ENCODE measurements at places on chromosomes 7 and 10. TPM values are rescaled to one million over a fixed set of nuclear protein-coding genes. Genes with fewer than 3 reads are reported as not detected.

DNA sequence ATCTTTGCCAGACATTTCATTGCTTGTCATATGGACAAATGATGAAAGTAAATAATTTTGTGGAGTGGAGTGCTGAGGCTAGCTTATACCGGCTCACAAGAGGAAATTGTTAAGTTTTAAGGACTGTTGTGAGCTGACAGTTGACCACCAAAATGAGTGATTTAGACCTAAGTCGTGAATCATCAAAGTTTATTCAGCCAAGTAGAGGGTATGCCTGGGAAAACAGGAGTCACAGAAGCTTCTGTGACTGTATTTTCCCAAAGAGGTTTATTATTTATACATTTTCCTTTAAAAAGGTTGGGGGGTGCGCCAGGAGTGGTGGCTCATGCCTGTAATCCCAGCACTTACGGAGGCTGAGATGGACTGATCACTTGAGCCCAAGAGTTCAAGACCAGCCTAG lies 21.8 kb downstream of the MRPS24 start:
- DNase-seq = peak; percentile 79

- no peak for DNase-seq
Measured at GRCh38 chr10:24528946-24529345, 194.7 kb downstream of the ARHGAP21 start.

DNA sequence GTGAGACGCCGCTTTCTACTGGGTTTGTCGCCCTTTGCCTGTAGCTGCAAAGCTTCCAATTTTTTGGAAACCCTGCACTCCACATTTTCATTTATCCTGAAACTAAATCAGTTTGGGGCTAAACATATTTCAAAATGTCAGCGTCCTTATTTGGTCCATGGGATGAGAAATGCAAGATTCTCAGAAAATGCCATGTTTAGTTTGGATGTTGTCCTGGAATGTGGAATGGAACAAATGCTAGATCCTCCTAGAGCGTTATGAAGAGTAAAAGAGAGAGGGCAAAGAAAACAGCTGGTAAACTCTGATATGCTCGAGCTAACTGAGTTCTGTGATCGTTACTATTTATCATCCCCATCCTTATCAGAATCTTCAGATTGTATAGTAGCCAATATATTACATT lies 236.9 kb downstream of the KLF6 start:
- no peak for DNase-seq

DNA sequence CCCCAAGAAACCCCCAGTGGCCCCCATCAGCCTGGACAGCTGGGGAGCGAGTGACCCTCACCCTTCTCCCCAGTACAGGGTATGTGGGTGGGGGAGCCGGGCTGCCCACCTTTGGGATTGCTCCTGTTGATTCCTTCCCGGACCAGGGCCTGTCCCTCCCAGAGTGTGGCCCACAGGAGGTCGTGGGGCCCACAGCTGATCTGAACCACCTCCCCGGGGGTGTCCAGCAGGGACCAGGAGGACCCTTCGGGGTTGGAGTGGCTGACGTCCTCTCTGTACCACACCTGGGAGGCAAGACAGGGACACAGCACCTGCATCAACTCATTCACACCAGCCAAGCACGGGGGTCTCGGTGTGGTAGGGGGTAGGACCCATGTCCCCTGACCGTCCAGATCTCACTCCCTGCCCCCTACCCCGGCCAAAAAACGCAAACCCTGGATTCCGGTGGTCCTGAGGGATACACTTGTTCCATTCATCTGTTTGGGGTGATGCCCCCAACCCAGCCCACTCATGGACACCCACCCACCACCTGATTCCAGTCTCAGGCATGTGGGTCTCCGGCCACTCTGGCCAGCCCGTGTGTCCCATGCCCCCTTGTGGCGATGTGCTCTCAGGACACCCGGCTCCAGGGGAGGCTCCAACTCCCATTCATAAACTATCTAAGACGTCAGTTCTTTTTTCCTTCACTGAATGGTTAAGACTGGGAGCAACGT lies 10.9 kb downstream of the TECPR1 start:
- DNase-seq = no peak

DNA sequence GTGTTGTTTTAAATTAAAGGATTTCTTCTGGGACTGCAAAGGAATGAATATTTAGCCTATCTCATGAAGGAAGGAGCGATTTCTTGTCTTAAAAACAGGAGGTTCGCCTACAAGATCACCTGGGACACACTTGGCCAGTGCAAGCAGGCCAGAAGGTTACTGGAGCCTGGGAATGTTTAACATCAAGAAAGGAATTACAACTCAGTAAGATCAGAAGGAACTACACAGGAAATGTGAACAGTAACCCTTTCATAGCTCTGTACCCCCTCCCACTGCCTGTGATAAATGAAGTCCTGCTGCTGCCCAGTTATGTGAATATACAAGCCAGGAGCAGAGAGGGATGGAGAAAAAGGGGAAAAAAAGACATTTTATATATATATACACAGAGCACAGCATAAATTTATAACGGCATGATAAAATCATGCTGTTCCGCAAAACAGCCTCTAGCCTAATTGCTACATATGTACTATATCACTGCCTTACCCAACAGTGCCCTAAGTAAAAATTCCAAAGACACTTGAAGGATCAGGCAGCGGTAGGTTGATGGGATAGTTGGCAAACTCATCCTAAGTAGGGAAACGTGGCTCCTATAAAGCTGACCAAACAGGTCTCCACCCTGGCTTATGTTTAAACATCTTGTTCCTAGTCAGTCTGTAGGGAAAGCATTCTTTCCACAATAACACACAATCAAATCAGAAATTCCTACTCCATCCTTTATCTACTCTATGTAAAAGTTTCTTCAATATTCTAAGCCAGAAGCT lies 63.8 kb downstream of the ZNF438 start:
- DNase-seq = no peak

- no peak for DNase-seq
Measured at GRCh38 chr7:26091933-26092332, 60.1 kb upstream of the NFE2L3 start.

GRCh38 chr7:152895527-152895926 lies 136.0 kb downstream of the ACTR3B start:
- no peak for DNase-seq

DNA sequence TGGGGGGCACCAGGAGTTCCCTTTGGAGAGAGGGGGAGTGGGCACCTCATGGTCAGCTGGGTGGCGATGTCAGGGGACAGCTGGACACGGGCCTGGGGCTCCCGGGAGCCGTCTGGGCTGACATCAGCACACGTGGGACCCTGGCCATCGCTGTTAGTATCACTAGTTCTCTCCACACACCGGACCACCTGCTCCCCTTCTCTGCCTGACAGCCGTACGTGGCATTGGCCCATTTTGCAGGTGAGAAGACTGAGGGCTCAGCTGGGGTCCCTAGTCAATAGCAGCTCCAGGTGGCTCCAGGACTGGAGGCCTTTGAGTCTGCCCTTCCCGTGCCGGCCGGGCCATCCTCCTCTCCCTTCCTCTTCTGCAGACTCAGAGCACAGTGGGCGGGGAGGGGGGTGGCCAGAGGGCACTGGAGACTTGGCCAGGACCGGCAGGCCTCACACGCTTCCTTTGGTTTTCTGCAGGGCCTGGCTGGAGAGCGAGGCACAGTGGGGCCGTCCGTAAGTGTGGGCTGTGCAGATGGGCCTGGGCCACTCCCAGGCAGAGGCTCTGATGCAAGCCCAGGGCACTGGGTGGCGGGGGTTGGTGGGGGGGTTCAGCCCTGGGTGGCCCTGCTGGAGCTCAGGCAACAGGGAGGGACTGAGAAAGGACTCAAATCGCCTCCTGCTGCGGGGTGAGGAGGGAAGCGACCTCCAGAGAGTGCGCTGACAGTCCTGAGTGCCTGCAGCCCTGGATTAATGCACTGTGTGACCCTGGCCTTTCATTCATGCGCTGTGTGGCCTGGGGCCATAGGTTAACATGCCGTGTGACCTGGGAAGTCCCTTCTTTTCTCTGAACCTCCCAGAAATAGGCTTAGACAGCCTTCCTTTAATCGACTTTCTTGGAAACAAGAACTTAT lies 78.2 kb downstream of the MYL10 start:
- no peak for DNase-seq

- DNase-seq = no peak
Measured at GRCh38 chr10:103980288-103980906, 13.5 kb downstream of the SLK start.

- DNase-seq = peak; percentile 91
Measured at GRCh38 chr10:110512461-110513187, 14.9 kb downstream of the DUSP5 start.

DNA sequence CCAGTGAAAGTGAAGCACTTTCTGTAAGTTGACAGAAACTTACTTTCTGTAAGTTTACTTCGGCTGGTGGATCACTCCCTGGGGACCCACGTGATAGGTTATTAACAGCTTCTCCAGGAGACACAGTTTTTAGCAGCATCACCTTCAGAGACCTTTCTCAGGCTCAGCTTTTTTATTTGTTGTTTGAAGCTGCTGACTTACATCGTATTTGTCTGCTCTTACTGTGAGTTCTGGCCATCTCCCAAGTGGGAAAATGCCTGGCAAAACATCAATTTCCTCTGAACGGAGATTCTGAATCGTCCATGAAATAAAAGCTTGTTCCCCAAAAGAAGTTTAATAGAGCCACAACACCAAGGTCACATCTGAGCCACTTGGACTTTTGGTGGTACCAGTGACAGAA lies 178.7 kb upstream of the PODXL start:
- no peak for DNase-seq

DNA sequence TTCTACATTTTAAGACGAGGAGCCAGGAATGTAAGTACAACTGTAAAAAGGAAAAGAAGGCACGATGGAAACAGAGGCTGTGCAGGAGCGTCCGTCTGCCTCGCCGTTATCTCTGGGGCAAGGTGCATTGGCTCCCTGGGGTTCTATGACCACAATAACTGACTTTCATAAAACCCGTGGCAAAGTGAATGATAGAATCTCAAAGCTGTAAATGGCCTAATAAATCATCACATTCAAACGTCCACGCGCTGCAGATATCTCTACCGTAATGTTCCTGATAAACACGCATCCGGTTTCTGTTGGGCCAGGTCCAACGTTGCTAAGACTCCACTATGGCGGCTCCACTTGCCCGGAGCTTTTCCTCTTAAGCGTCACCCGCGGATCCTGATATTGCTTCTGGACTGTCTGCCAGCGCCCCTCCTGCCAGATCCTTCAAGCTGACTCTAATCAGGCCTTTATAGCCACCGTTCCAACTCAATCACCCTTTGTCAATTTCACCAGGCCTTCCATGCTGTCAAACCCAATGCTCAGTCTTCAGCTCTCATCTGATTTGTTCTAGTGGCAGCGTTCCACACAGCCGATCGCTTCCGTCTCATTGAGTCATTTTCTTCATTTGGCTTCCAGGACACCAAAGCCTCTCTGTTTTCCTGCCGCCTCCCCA lies 265.6 kb upstream of the FOXK1 start:
- DNase-seq = peak; percentile 8

DNA sequence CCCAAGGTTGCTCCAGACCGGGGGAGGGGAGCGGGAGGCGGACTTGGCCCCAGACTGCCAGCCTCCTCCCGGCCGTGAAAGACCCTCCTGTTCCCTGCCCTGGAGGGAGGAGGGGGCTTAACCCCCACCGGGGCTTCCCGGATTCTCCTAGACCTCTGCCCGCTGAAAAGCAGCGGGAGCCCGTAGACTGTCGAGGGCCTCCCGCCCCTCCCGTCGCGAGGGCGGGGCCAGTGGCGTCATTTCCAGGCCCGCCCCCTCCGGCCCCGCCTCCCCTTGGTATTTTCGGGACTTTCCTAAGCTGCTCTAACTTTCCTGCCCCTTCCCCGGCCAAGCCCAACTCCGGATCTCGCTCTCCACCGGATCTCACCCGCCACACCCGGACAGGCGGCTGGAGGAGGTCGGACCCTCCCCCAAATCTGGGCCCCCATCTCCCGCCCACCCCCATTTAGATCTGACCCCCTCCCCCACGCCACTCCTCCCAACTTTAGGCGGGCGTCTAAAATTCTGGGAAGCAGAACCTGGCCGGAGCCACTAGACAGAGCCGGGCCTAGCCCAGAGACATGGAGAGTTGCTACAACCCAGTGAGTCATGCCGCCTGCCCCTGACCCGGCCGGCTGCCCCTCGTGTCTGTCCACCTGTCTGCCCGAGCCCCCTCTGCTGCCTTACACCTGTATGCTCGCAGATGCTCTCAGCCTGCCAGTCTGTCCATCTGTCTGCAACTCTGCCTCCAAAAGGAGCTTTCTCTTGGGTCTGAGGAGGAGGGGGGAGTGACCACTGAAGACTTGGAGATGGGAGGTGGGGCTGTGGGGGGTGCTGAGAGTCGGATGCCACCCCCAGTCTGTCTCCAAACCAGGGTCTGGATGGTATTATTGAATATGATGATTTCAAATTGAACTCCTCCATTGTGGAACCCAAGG lies at the start of gene NFKB2:
Gene NFKB2 (plus strand): TSS at position 306 of the 917 bp plus-strand sequence. CDS start 255 bp downstream, at position 561.
- DNase-seq = peak; percentile 66

DNA sequence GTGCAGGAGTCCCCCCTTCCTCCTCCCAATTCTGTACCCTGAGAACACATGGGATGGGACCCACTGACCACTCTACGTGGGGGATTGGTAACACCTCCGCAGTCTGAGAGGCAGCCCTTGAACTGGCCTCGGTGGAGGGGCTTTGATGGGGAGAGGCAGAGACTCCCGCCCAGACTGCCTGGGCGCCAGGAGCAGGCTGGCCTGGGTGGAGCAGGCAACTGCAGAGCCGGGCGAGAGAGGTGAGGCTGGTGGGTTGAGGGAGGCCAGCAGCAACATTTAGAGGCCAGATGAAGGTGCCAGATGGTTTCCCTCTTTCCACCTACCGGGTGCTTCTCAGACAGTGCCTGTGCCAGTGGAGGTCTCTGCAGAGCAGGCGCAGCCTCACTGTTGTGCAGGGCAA lies 30.7 kb upstream of the ZNF467 start:
- DNase-seq = no peak

DNA sequence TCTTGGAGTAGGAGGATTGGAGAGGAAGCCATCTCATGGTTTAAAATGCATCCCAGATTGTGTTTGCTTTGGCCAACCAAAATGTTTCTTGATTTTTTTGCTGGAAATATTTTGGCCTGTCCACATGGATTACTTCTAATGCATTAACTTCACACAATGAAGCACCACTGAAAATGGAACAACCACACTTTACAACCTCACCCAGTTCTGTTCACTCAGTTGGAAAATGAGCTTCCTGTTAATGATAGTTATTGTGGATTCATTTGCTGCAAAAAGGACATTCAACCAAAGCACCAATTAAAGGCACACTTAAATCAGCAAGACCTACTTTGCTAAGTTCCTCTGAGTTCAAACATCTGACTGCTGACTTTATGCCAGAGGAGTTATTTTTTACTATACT lies 11.3 kb upstream of the A1CF start:
- no peak for DNase-seq

Gene ZNF277
- total RNA-seq = 22.9 TPM

Gene NEUROG3
- total RNA-seq = not detected

Gene PIK3AP1
- total RNA-seq = 9.3 TPM

Gene SLC16A9
- 4.4 TPM for total RNA-seq

Gene SPDYE11
- total RNA-seq = not detected

Gene C7orf57
- total RNA-seq = not detected

Gene SORBS1
- 5.1 TPM for total RNA-seq

Gene IFRD1
- 101 TPM for total RNA-seq

Gene GIMAP8
- total RNA-seq = not detected

Gene LIPF
- total RNA-seq = not detected
